ENCODE measurements at places on chromosomes 3 and 15. TPM values are rescaled to one million over a fixed set of nuclear protein-coding genes. Genes with fewer than 3 reads are reported as not detected.

The ZDHHC23 gene
- total RNA-seq, result 2.2 TPM

The MOBP gene
- total RNA-seq, result 0.04 TPM

The LRRN1 gene
- total RNA-seq, result 20.2 TPM

The IREB2 gene
- total RNA-seq, result 37.7 TPM

The PGBD4 gene
- 2.5 TPM for total RNA-seq

The PIGB gene
- 7.6 TPM for total RNA-seq

The SKOR1 gene
- total RNA-seq, result 3.1 TPM

The LRRC49 gene
- 21.1 TPM for total RNA-seq

The GLDN gene
- 0.43 TPM for total RNA-seq

The SLC38A3 gene
- 1.4 TPM for total RNA-seq

DNA sequence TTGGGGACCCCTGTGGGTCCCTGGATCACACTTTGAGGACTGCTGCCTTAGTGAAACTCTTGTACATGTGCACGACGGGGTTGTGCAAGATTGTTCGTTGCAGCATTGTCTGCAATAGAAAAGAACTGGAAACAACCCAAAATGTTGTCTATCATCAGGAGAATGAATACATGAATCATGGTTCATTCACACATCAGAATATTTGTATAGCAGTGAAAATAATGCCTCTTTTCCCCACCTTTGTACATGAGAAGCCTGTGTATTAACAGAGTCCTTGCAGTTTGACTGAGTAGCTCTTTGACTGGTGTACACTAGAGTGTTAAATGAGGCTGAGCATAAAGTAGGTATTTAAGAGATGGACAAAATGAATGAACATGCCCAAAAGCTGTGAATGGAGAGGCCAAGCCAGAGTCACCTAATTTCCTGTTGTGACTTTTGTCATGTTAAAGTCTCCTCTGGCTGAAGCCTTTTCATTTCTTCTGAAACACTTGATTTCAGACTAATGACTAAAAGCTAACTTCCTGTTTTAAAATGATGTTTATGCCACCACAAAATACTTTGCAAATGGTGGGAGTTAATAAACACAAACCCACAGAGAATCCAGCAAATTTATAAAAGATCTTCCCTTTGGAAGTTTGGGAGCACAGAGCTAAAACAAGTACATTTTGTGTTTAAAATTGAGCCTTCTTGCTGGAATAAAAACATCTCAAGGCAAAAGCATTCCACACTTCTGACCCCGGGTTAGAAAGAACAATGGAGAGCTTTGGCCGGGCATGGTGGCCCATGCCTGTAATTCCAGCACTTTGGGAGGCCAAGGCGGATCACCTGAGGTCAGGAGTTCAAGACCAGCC is 20.6 kb upstream of the USP3 start:
- H3K27ac ChIP-seq, result no peak overlapping the region
- no peak for DNase-seq
- no peak overlapping the region for H3K4me3 ChIP-seq
- peaks cover 4% of the 10 kb centered on the region for H3K4me1 ChIP-seq

GRCh38 chr3:152446495-152446894 is 177.8 kb downstream of the MBNL1 start:
- no peaks in the 10 kb centered on the region for H3K27me3 ChIP-seq
- no peak overlapping the region for H3K4me3 ChIP-seq
- DNase-seq, result no peak
- H3K27ac ChIP-seq, result no peak overlapping the region
- H3K36me3 ChIP-seq, result peaks cover 5% of the 10 kb centered on the region
- no peaks in the 10 kb centered on the region for H3K4me1 ChIP-seq

DNA sequence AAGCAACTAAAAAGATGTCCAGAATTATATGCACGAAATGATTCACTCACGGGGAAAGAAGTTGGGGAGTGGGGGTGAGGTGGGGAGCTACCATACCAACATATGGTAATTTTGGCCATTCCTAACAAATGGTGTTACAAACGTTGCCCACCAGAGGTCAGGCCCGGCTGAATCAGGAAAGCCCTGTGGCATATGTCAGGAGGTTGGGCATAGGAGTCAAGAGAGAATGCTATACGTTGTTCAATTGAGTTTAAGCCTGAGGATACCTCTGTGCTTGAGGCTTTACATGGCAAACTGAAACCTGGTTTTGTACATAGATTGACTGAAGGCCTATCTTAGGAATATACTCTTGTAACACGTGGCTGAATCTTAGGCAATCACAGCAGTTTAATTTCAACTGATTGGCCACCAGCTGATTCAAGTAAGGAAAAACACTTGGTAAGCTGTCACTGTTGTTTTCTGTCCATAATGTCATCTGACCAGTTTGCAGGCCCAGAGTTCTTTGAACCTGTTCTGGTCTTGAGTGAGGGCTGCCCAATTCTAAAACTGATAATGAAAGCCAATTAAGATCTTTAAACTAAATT is 23.4 kb upstream of the SLC2A2 start:
- no peak overlapping the region for H3K27ac ChIP-seq
- no peaks in the 10 kb centered on the region for H3K4me1 ChIP-seq
- H3K36me3 ChIP-seq, result no peaks in the 10 kb centered on the region

DNA sequence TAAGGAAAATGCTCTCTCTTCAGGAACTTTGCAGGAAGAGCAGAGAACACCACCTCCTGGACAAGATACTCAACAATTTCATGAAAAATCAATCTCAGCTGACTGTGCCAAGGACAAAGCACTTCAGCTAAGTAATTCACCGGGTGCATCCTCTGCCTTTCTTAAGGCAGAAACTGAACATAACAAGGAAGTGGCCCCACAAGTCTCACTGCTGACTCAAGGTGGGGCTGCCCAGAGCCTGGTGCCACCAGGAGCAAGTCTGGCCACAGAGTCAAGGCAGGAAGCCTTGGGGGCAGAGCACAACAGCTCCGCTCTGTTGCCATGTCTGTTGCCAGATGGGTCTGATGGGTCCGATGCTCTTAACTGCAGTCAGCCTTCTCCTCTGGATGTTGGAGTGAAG is 200.5 kb downstream of the AKAP13 start:
- H3K4me3 ChIP-seq, result no peak overlapping the region
- no peaks in the 10 kb centered on the region for H3K27me3 ChIP-seq
- DNase-seq, result no peak

GRCh38 chr3:17605032-17605431 is 137.4 kb downstream of the TBC1D5 start:
- no peak overlapping the region for H3K4me3 ChIP-seq
- H3K36me3 ChIP-seq, result no peaks in the 10 kb centered on the region
- no peak overlapping the region for H3K27ac ChIP-seq
- no peaks in the 10 kb centered on the region for H3K27me3 ChIP-seq

DNA sequence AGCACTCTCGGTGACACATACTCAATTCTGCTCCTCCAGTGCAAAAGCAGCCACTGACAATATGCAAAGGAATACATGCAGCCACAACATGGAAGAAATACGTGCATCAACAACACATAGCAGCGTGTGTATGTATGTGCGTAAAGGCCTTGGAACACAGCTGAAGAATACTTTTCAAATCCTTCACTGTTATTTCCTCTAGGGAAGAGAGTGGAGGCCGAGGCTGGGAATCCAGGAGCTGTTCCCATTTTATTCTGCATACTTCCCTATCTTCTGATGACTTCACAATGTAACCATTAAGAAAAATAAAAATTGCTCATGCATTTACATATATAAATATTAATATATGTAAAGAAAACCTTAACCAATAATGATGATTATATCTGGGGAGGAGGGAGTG is 36.6 kb upstream of the MGLL start:
- H3K36me3 ChIP-seq, result no peaks in the 10 kb centered on the region
- no peaks in the 10 kb centered on the region for H3K27me3 ChIP-seq
- DNase-seq, result no peak
- no peak overlapping the region for H3K4me3 ChIP-seq
- H3K4me1 ChIP-seq, result no peaks in the 10 kb centered on the region

- DNase-seq, result no peak
- H3K4me1 ChIP-seq, result peaks cover 53% of the 10 kb centered on the region
- H3K27me3 ChIP-seq, result no peaks in the 10 kb centered on the region
- H3K27ac ChIP-seq, result peak overlapping the region; percentile 34
Observed at GRCh38 chr3:132784502-132785025, 62.4 kb upstream of the NPHP3 start.

GRCh38 chr15:74956648-74957475 is at the start of gene RPP25:
RPP25 (minus strand) TSS chr15:74956772; CDS start chr15:74956583, 189 bp downstream.
- no peak for DNase-seq
- H3K27ac ChIP-seq, result no peak within 1 kb of the TSS
- H3K27me3 ChIP-seq, result peaks cover 6% of the 10 kb centered on the region
- no peak within 1 kb of the TSS for H3K4me3 ChIP-seq

GRCh38 chr3:65479990-65480389 is 558.7 kb downstream of the MAGI1 start:
- no peak overlapping the region for H3K27ac ChIP-seq
- H3K4me1 ChIP-seq, result no peaks in the 10 kb centered on the region
- H3K4me3 ChIP-seq, result no peak overlapping the region

DNA sequence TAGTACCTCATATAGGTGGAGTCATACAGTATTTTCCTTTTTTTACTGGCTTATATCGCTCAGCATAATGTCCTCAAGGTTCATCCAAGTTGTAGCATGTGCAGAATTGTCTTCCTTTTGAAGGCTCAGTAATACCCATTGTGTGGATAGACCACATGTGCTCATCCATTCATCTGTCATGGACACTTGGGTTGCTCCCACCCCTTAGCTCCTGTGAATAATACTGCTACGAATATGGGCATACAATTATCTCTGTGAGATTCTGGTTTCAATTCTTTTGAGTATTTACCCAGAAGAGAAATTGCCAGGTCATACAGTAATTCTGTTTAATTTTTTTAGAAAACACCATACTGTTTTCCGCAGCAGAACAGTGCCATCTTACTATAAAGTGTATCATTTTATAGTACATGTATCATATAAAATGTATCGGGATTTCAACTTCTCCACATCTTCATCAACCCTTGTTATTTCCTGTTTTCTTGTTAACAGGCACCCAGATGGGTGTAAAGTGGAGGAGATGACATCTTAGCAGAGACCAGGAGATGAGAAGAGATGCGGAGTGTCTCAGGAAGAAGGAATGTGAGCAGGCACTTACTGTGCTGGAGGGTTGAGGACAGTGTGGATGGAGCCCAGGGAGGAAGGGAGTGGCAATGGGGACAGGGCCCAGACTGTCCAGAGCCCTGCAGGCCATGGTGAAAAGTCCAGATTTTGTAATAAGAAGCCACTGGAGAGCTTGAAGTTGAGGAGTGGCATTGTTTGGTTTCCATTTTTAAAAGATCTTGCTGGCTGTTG is 27.0 kb upstream of the PRR23E start:
- no peaks in the 10 kb centered on the region for H3K36me3 ChIP-seq
- no peak overlapping the region for H3K4me3 ChIP-seq
- H3K4me1 ChIP-seq, result peaks cover 25% of the 10 kb centered on the region
- no peaks in the 10 kb centered on the region for H3K27me3 ChIP-seq
- DNase-seq, result no peak

- H3K4me3 ChIP-seq, result peak overlapping the region; percentile 77
- H3K27ac ChIP-seq, result peak overlapping the region; percentile 68
- no peak for DNase-seq
- no peaks in the 10 kb centered on the region for H3K27me3 ChIP-seq
- peaks cover 12% of the 10 kb centered on the region for H3K36me3 ChIP-seq
- H3K4me1 ChIP-seq, result no peaks in the 10 kb centered on the region
Observed at GRCh38 chr3:57598765-57599360, 1.7 kb upstream of the ARF4 start.

DNA sequence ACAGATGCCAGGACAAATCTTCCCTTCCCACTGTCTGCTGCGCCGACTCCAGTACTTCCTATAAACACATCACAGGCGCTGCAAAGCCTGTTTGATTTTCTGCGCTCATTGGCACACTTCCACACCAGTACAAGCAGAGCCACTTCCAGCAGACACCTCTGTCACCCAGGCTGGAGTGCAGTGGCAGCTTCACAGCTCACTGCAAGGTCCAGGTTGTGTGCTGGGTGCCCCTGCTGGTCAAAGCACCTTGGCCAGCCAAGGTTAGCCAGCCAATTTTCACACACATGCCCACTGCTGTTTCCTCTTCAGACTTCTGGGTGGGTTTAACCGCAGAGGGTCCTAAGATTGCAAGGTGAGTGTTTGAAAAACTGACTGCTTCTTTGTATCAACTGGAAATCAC is 4.9 kb downstream of the CHDH start:
- H3K4me3 ChIP-seq, result no peak overlapping the region
- no peaks in the 10 kb centered on the region for H3K36me3 ChIP-seq
- DNase-seq, result no peak
- H3K27me3 ChIP-seq, result no peaks in the 10 kb centered on the region

DNA sequence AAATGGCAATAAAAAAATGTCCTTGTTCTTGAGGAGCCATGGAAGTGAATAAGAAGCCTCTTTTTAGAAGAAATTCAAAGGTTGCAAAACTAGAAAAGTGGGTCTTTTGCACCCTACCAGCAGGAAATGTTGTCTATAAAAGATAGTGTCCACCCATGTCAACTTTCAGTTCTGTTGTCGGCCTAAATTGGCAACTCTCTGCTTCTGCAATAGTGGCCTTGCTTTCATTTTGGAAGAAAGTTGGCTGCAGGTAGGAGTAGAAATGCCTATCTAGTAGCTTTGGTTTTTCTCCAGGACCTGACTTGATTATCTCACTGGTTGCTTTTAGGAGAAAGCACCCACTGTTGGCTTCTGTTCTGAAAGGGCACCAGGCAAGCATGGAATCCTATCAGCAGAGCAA is 85.4 kb downstream of the TMEM108 start:
- no peak overlapping the region for H3K27ac ChIP-seq
- H3K4me3 ChIP-seq, result no peak overlapping the region

DNA sequence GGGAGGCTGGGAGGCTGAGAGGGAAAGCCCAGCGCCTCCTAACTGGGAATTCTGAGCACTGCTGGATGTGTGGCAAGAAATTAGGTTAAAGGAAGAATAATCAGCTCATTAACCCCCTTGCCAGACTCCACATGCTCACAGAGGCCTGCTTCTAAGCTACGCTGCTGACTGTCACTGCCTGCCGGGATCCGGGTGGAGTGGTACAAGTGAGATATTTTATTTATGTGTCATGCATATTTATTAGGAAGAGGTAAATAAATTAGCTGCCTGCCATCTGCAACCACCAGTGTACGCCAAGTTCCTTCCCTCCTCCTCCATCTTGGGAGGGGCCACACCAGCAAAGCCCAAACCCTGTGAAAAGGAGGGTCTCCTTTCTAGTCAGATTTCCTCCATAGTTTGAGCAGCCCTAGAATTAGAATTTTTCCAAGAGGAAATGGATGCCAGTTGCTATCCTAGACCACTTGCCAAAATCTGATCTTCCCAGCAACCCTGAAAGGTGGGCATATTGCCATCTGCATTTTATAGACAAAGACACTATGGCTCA is 43.5 kb upstream of the GRIP2 start:
- no peaks in the 10 kb centered on the region for H3K36me3 ChIP-seq
- no peaks in the 10 kb centered on the region for H3K4me1 ChIP-seq
- H3K27ac ChIP-seq, result no peak overlapping the region
- no peak overlapping the region for H3K4me3 ChIP-seq
- peaks cover 28% of the 10 kb centered on the region for H3K27me3 ChIP-seq
